ENCODE measurements at places on chromosomes 1 and 21. TPM values are rescaled to one million over a fixed set of nuclear protein-coding genes. Genes with fewer than 3 reads are reported as not detected.

Gene BACE2
- total RNA-seq, result 116 TPM

Gene EXTL1
- not detected for total RNA-seq

Gene ZP4
- not detected for total RNA-seq

Gene ERICH3
- total RNA-seq, result not detected

Gene SF3B4
- 15.0 TPM for total RNA-seq

Gene RHOU
- total RNA-seq, result 0.36 TPM

Gene BTBD19
- total RNA-seq, result 1.9 TPM

Gene GNAI3
- total RNA-seq, result 17.9 TPM

Gene KCND3
- 0.36 TPM for total RNA-seq

Gene OR2M3
- not detected for total RNA-seq

Gene TTC34
- 0.07 TPM for total RNA-seq

Gene LRRC71
- total RNA-seq, result not detected
